ENCODE measurements at places on chromosomes 13 and 19.

GRCh38 chr13:20192836-20193161, at the start of gene GJB2:
Gene GJB2 (minus strand): TSS chr13:20192938. CDS start chr13:20189581, 3,357 bp downstream.
- DNase-seq, result peak; percentile 19

- no peak for DNase-seq
These were observed 27.5 kb downstream of the DPRX start for GRCh38 chr19:53659292-53659691.

- no peak for DNase-seq
These were observed 11.8 kb downstream of the NLRP11 start for GRCh38 chr19:55820037-55820436.

- no peak for DNase-seq
These were observed 52.2 kb downstream of the ZNF737 start for GRCh38 chr19:20513189-20513904.

- DNase-seq, result no peak
These were observed 341.8 kb downstream of the FGF9 start for GRCh38 chr13:22012686-22013085.

GRCh38 chr13:72168126-72168855, 301.3 kb upstream of the DACH1 start:
- no peak for DNase-seq

- DNase-seq, result no peak
These were observed 133.6 kb upstream of the MYO16 start for GRCh38 chr13:108495646-108496361.

- DNase-seq, result no peak
These were observed 615.5 kb upstream of the KLHL1 start for GRCh38 chr13:70723732-70724131.

GRCh38 chr13:84296401-84296800, 414.1 kb upstream of the SLITRK1 start:
- no peak for DNase-seq

- no peak for DNase-seq
These were observed 53.2 kb downstream of the C13orf42 start for GRCh38 chr13:51057906-51058305.

DNA sequence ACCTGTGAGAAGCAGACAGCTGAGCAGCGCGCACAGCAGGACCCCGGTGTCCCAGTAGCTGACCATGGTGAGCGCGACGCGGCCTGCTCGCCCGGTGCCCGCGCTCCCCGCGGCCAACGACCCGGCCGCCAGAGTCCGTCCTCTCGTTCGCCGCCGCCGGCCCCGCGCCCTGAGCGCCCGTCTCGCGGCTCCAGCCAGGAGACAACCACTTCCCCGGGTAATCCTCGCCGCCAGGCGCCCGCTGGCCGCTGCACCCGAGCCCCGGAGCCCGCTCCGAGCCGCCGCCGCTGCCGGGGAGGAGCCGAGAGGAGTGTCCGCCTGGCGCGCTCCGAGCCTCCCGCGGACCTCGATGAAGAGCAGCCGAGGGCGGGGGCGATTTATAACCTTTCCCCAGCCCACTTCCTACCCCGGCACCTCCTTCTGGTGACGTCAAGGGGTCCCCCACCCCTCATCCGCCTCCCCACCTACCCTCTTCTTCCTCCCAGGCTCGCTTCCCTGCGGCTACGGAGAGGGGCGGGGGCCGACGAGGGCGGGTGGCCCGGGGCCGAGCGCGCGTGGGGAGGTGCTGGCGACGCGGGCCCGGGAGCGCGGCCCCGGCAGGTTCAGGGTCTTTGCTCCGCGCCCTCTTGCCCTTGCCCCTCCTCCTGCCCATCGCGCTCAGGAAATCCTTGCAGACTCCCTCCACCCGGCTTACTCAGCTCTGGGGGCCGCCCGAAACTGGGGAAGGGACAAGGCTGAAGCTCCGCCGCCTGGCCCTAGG, at the start of gene FLT1:
Gene FLT1 (minus strand): TSS at position 351 of the 760 bp plus-strand sequence. CDS start 285 bp downstream, at position 66.
- DNase-seq, result peak; percentile 35

DNA sequence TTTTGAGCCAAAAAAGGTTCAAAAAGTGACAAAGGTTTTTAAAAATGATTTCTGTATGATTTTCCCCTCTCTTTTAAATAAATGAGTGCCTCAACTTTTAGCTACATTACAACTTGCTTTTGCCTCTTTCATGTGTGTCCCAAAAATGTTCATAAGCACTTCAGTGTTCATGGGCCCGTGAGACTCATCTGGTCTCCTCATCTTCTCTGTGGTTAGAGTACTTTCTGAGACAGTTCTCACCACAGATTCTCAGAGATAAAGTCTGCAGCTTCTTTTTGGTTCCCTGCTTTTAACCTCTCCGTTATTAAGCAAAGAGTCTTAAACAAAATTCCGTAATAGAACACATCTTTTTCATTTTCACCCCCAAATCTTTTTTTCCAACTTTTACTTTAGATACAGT, 156.9 kb downstream of the DLEU7 start:
- DNase-seq, result no peak

GRCh38 chr19:28990522-28990921, 222.4 kb downstream of the UQCRFS1 start:
- DNase-seq, result no peak

DNA sequence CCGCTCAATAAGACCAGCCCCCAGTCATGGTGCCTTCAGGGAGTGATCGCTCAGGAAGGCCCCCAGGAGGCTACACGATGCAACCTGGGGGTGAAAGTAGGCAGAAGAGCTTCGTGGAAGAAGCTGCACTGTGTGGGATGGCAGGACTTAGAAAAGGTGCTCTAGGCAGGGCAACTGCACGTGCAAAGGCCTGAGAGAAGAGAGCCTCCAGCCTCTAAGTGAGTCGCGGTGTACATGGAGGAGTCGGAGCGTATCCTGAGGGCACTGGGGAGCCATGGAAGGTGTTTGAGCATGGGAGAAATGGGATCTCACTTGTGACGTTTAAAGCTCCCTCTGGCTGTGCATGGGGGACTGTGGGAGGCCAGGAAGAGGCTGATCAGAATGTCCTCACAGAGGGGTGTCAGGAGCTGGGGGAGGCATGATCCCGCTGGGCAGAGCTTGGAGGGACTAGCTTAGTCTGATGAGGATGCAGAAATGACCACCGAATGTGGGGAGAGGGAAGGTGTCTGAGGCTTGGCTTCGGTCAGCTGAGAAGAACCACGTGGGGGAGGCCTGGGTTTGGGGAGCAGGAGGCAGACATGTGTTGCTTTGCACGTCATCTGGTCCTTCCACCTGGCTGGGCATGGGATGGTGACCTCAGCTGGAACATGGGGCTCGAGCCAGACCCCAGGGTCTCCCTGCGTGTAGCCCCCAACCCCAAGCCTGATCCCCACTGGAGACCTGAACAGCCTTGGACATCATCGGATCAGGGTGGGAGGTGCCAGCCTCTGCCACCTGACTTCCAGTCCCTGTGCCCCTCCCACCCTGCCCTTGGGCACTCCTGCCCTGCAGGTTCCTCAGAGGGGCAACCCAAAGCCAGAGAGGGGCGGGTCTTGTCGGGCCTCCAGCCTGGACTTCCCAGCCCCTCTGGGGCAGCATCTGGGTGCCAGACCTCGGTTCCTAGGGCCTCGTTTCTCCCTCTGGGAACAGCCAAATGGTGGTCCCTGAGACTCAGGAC, 1.1 kb downstream of the APC2 start:
- no peak for DNase-seq

- DNase-seq, result no peak
These were observed 102.4 kb downstream of the KCTD12 start for GRCh38 chr13:76783798-76784197.

- DNase-seq, result no peak
These were observed 21.5 kb downstream of the COL4A2 start for GRCh38 chr13:110328573-110328972.

- DNase-seq, result no peak
These were observed 17.6 kb downstream of the ACOD1 start for GRCh38 chr13:76965759-76966421.

DNA sequence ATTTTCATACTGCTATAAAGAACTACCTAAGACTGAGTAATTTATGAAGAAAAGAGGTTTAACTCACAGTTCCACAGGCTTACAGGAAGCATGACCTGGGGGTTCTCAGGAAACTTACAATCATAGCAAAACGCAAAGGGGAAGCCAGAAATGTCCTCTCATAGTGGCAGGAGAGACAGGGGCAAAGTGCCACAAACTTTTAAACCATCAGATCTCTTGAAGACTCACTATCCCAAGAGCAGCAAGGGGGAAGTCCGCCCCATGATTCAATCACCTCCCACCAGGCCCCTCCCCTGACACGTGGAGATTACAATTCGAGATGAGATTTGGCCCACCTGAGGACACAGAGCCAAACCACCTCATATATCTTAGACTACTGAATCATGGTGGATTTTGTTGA, 198.7 kb downstream of the KCTD12 start:
- no peak for DNase-seq

DNA sequence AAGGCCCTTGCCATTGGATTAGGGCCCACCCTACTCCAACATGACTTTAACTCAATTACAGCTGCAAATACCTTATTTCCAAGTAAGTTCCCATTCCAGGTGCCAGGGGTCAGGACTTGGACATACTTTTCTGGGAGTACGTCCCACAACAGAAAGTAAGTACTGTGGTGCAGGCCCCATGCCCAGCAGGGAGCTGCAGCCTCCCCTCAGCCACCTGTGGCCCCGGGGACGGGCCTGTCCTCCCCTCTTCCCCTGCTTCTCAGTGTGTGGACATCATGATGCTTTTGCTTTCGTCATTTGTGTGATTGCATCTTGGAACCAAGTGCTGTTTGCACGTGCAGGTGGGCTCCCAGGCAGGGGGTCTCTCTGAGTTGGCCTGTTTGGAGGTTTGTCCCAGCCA, 31.9 kb downstream of the CRTC1 start:
- DNase-seq, result no peak

DNA sequence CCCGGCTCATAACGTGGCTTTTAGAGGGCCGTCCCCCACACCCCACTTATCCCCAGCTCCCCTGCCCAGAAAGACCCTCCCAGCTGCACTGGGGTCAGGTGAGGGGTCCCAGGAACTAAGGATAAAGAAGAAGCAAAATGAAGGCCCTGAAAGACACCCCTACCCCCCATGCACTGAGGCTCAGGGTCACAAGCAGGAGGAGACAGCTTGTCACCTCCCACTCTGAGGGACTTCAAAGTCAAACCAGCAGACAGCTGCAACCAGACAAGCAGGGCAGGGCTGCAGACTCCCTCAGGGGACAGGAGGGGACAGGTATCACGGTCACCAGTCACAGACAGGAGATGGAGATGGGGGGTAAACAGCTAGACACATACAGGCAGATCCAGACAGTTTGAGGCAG, 6.1 kb upstream of the NANOS3 start:
- no peak for DNase-seq

DNA sequence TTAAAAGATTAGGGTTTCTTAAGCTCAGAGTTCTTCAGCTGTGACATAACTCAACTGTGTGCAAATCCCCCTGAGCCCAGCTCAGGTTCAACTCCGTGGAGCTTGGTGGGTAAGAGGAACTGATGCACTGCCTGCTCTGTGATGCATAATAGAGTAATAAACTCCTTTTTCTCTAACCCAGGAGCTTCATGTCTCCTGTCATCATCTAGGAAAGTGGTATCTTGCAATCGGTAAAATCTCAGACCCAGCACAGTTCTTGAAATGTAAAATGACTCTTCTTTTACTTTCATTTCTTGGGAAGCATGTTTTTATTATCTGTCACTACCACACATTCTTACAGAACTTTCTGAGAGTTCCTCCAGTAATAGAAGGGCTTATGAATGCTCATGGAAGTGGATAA, 123.8 kb upstream of the PCDH9 start:
- no peak for DNase-seq

Measured in stimulated activated CD4-positive, alpha-beta T cell treated with anti-CD3 and anti-CD28 coated beads, Interleukin-4, amount 100 ng/mL, for 1 hour (primary cell).